Progenitor cell of endocrine pancreas (in vitro differentiated cells): ENCODE measurements at places on chromosomes 1 and 21. TPM values are rescaled to one million over a fixed set of nuclear protein-coding genes. Genes with fewer than 3 reads are reported as not detected.

ASCL5 gene
- total RNA-seq = 0.26 and 0.36 TPM in 2 replicates

OR2T29 gene
- total RNA-seq = not detected in 2 replicates

TSEN15 gene
- total RNA-seq = 22.4 and 23.7 TPM in 2 replicates

HLX gene
- total RNA-seq = 0.48 and 0.53 TPM in 2 replicates

PRCC gene
- total RNA-seq = 93.2 TPM in 2 replicates
